ENCODE measurements at places on chromosomes 13 and 19. TPM values are rescaled to one million over a fixed set of nuclear protein-coding genes. Genes with fewer than 3 reads are reported as not detected.

DNA sequence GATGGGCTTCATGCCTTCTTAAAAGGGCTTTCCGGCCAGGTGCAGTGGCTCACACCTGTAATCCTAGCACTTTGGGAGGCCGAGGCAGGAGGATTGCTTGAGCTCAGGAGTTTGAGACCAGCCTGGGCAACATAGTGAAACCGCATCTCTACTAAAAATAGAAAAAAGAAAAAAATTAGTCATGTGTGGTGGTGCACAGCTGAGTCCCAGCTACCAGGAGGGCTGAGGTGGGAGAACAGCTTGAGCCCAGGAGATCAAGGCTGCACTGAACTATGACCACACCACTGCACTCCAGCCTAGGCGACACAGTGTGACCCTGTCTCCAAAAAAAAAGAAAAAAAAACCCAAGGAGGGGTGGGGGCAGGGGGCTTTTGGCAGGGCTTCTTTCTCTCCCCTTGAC, 7.2 kb downstream of the CARS2 start:
- H3K27me3 ChIP-seq: peaks cover 2% of the 10 kb centered on the region
- H3K36me3 ChIP-seq: no peaks in the 10 kb centered on the region
- H3K27ac ChIP-seq: no peak overlapping the region
- peaks cover 12% of the 10 kb centered on the region for H3K4me1 ChIP-seq
- DNase-seq: no peak
- H3K4me3 ChIP-seq: no peak overlapping the region

GRCh38 chr19:5369962-5370367, 29.4 kb upstream of the PTPRS start:
- no peak overlapping the region for H3K27ac ChIP-seq
- no peaks in the 10 kb centered on the region for H3K4me1 ChIP-seq
- peaks cover 4% of the 10 kb centered on the region for H3K27me3 ChIP-seq
- H3K4me3 ChIP-seq: no peak overlapping the region
- H3K36me3 ChIP-seq: peaks cover 4% of the 10 kb centered on the region

DNA sequence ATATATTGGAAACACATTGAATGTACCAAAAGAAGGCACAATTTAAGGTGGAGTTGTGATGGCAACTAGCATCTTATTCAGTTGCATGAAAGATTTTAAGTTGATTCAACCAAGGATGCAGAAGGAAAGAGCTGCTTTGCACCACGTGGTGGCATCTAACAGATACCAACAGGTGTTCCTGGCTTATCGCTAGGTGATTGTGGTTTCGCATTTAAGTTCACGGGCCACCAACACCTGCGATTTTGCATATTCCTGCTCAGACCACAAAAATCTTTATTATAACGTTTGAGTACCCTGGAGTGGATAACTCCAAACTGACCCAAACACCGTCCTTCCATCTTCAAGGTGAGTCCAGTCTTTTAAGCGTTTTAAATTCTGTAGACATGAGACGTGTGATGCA, 45.3 kb downstream of the RGCC start:
- H3K27me3 ChIP-seq: no peaks in the 10 kb centered on the region
- DNase-seq: no peak
- no peak overlapping the region for H3K27ac ChIP-seq

CDX2 gene
- total RNA-seq: 1.1 TPM

EPS8L1 gene
- total RNA-seq: 114 TPM

DNA sequence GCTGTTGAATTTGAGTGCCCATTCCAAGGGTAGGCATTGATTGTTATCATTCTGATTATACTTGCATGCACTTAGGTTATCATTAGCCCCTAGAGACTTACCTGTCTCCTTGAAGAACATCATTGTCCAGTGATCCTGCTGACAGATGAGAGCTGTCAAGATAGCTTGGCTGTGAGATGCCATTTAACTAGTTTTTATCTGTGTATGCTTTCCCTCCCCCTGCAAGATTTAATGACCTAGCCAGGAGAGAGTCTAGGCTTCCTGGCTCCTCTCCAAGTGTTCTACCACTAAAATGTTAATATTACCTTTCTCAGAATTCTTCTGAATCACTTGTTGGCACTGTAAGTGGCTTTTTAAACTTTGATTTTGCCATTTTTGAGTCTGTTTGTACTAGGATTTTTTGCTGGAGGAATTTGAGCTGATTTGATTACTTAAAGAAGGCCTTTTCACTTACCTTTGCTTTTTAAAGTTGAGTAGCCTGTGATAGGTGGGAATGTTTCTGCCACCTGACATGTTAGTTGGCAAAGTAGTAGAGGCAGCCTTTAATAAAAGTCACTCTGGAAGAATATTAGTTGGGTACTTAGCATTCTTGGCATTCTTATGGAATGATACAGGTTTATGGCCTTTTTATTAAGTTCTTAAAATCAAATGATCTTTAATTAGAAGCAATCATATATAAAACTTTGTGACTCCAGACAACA, 41.1 kb downstream of the ARHGAP35 start:
- no peaks in the 10 kb centered on the region for H3K36me3 ChIP-seq
- peaks cover 40% of the 10 kb centered on the region for H3K4me1 ChIP-seq
- peaks cover 2% of the 10 kb centered on the region for H3K27me3 ChIP-seq

DNA sequence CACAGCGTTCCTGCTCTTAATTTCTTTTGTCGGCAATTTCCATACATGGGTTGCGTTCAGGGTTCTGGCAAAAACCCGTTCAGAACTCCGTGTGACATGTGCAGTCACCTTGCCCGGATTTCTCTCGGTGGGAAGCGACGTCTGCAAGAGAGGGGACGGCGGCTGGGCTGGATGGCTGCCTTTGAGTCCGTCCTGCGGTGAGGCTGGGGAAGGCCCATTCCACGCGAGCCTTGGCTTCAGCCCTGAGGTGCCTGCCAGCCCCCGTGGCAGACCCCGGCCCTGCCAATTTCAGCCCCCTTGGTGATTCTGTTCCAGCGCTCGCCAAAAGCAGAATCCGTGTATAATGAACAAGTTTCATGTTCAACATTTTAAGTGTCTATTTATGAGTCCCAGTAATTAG, 72.6 kb upstream of the TSHZ3 start:
- no peak overlapping the region for H3K27ac ChIP-seq
- H3K36me3 ChIP-seq: no peaks in the 10 kb centered on the region
- no peak for DNase-seq
- H3K27me3 ChIP-seq: no peaks in the 10 kb centered on the region

DNA sequence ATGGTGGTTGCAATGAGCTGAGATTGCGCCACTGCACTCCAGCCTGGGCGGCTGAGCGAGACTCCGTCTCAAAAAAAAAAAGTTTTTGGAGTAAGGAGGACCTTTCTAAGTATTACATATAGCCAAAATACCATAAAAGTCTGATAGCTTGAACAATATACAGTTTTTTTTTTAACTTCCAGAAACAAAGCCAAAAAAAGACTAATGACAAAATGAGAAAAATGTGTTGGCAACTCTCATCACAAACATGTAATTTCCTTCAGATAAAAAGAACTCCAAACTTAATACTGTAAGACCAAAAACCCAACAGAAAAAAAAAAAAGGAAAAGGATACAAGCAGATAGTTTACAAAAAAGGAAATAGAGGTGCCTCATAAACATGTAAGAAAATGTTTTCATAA, 68.2 kb upstream of the MED4 start:
- DNase-seq: no peak
- H3K27ac ChIP-seq: no peak overlapping the region
- H3K36me3 ChIP-seq: no peaks in the 10 kb centered on the region
- H3K27me3 ChIP-seq: peaks cover 4% of the 10 kb centered on the region

TMC4 gene
- total RNA-seq: not detected

GRCh38 chr13:43376596-43376995, 353.2 kb downstream of the DNAJC15 start:
- H3K36me3 ChIP-seq: peaks cover 19% of the 10 kb centered on the region
- DNase-seq: no peak
- peaks cover 7% of the 10 kb centered on the region for H3K4me1 ChIP-seq
- H3K4me3 ChIP-seq: no peak overlapping the region
- H3K27ac ChIP-seq: no peak overlapping the region

DNA sequence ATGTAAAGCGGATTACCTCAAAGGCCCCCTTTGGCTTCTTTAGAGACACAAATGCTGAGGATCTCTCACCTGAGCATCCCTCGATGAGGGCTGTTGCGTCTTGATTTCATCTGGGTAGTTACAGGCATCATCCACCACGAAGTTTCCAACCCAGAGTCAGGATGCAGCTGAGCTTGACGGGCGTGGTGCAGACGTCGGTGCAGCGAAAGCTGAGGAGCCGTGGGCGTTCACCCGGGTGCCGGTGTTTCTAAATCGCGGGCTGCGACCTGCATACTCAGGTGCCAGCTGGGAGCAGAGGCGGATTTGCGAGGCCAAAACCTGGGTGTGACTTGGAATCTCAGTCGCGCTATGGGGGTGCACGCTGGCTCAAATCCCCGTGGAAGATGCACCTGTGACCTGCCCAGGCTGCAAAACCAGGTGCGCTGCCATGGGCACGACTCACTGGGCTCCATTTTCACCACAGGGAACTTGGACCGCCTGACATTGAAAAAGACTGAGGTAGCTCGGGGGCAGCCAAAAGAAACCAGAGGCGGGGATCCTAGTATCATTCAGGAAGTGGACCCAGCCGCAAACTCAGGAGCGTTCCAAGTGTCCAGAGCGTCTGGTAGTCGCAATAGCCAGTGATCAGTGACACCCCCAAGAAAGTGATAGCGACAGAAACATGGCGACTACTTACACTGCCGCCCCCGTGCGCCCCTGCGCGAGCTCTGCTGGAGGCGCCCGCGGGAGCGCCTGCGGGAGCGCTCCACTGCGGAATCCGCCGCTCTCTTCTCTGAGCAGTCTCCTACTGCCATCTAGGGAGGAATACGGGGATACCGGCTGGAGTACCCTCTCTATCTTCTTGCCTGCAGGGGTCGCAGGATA, 36.4 kb upstream of the IGFL4 start:
- H3K27ac ChIP-seq: no peak overlapping the region
- peak; percentile 78 for DNase-seq
- no peaks in the 10 kb centered on the region for H3K36me3 ChIP-seq
- no peaks in the 10 kb centered on the region for H3K4me1 ChIP-seq
- peaks cover 3% of the 10 kb centered on the region for H3K27me3 ChIP-seq

TSPAN16 gene
- total RNA-seq: not detected

GRCh38 chr19:16224293-16225045, 26.8 kb downstream of the AP1M1 start:
- H3K27ac ChIP-seq: no peak overlapping the region
- no peak overlapping the region for H3K4me3 ChIP-seq
- no peak for DNase-seq
- H3K36me3 ChIP-seq: peaks cover 27% of the 10 kb centered on the region

DNA sequence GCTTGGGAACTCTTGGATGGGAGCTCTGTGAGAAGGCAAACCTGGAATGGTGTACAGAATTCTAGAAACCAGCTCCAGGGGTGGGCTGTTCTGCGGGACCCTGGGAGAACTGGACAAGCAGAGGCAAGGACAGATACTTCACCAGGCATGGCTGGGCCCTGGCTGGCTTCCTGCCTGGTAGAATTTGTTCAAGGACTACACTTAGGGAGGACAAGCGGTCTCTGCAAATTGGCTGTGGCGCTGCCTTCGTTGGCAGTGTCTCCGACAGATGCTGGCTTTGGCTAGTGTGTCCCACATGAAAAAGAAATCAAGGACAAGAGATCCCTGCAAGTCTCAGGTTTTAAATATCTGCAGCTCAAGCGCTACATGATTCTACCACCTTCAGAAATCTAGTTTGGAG, 12.4 kb downstream of the CEBPG start:
- no peak overlapping the region for H3K4me3 ChIP-seq
- H3K27me3 ChIP-seq: no peaks in the 10 kb centered on the region
- no peak for DNase-seq
- H3K36me3 ChIP-seq: no peaks in the 10 kb centered on the region
- H3K27ac ChIP-seq: no peak overlapping the region
- H3K4me1 ChIP-seq: peaks cover 27% of the 10 kb centered on the region

COG3 gene
- total RNA-seq: 25.4 TPM

- no peak overlapping the region for H3K4me3 ChIP-seq
- no peaks in the 10 kb centered on the region for H3K27me3 ChIP-seq
- H3K36me3 ChIP-seq: no peaks in the 10 kb centered on the region
- DNase-seq: no peak
- no peaks in the 10 kb centered on the region for H3K4me1 ChIP-seq
- H3K27ac ChIP-seq: no peak overlapping the region
Measured at GRCh38 chr13:95474992-95475391, 77.5 kb upstream of the CLDN10 start.

TEX29 gene
- total RNA-seq: 0.64 TPM

DNA sequence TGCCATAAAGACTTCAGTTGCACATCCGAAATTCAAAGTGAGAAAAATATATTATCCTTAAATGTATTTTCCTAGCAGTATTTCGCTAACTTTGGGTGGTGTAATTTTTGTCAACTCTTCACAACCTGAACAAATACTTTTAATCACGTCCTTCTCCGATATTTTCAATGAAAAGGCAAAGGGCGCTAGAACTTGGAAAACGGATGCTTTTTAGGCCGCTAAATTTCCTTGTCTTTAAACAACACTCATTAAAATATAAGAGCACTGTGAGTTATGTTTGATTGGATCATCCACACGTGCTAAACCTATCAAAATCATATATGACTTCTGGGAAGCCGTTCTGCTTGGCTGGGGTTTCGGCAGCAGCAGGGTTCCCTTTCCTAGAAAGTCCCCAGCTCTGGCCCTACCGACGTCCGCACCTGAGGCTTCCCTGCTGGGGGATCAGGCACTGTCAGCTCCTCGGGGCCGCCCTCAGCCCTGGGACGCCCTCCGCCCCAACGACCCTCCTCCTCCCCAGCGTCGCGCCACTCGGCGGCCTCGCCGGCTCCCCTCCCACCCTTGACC, 462 bp upstream of the MPHOSPH8 start:
- H3K36me3 ChIP-seq: peaks cover 6% of the 10 kb centered on the region
- no peaks in the 10 kb centered on the region for H3K4me1 ChIP-seq

DNA sequence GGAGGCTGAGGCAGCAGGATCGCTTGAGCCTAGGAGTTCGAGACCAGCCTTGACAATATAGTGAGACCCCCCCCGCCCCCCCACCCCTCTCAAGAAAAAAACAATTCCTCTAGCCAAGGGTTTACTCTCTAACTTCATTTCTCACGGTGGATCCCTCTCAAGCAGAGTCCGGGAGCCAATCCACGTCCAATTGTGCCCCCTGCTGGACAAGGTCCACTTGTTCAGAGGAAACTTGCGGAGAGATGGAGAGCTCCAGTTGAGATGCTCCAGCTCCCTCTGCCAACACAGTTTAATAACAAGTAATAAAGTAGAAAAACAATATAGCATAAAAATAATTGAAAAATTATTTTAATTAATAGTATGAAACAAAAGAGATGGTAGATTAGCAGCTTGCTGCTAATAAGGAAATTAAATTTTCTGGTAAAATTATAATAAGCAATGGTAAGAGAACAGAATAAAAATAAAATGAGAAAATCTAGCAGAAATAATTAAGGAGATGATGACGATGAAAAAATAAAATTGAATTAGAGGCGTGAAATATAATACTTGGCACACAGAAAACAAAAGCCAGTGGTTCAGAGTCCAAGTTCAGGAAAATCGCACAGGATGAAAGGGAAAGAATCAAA, 14.5 kb upstream of the SIGLEC14 start:
- no peak overlapping the region for H3K4me3 ChIP-seq
- peak; percentile 88 for DNase-seq
- no peaks in the 10 kb centered on the region for H3K27me3 ChIP-seq
- no peaks in the 10 kb centered on the region for H3K36me3 ChIP-seq
- H3K27ac ChIP-seq: no peak overlapping the region
